Left ventricle myocardium superior (tissue), 1 donor: ENCODE measurements at places on chromosomes 5 and 9.

- no peak for DNase-seq
These were observed 7.4 kb upstream of the SPDL1 start for GRCh38 chr5:169576181-169576598.

DNA sequence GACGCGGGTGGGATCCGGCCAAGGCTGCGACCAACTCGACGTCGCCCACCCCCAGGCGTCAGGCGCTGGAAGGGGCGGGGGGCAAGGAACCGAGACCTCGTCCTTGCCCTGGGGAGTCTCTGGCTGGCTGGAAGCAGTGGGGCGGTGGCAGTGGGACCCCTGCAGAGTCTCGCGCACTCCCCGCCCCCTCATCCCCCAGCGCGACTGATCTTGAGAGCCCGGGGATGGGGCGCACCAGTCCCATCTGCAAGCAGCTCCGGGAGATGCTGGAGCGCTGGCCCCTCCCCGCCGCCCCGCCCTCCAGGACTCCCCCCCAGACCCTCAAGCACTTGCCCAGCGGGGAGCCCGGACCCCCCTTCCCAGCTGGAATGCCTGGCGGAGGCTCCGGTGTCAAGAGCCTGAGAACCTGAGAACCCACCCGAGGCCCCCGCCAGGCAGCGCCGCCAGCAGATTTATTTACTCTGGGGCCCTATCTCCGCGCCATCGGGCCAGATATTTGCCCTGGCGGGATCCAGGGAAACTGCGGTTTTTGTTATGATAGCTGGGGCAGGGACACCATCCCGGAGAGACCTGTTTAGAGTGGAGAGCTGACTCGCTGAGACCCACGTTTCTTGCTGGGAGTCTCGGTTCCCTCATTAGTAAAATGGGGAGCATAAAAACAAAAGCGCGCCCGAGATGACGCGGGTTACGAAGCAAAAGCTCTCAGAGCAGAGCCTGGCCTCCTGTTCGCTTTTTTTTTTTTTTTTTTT lies 1.2 kb downstream of the PRRT1B start:
- no peak for DNase-seq

DNA sequence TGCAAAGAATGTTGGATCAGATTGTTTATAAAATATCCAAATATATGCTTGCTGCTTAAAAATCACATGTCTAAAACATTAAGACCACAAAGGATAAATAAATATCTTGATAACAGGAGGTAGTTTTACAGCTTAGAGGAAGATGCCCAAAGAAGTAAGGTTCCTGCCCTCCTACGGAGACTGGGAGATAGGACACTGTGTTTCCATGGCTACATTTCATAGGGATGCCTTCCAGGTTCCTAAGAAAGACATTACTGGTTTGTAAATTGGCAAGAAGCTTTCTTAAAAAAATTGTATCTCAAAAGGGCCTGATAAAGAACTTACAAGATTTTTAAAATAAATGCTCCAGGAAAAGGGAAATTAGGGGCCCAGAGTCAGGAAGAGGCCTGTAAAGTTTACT lies 437.2 kb downstream of the HINT1 start:
- DNase-seq: no peak

- DNase-seq: no peak
These were observed 53.9 kb downstream of the PAM start for GRCh38 chr5:102809033-102809432.

GRCh38 chr5:136424835-136425584 lies 59.7 kb upstream of the TRPC7 start:
- DNase-seq: peak; percentile 77

GRCh38 chr5:165573445-165573844 lies 2068.0 kb downstream of the MAT2B start:
- no peak for DNase-seq

DNA sequence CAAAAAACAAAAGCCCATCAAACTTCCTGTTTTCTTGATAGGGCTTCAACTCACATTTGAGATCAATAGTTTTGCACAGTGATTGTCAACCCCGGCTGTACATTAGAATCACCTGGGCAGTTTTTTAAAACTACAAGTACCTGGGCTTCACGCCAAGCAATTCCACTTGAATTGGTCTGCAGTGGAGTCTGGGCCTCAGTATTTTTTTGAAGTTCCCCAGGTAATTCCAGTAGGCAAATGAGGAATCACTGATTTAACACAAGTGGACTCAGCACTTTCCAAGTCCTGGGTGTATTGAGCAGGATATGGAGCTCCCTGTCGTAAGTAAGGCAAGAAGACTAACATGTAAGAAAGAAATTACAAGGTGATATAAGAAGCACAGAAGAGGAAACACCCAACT lies 14.8 kb upstream of the SMIM15 start:
- DNase-seq: no peak

- no peak for DNase-seq
These were observed 49.5 kb upstream of the DENND4C start for GRCh38 chr9:19180991-19181390.

DNA sequence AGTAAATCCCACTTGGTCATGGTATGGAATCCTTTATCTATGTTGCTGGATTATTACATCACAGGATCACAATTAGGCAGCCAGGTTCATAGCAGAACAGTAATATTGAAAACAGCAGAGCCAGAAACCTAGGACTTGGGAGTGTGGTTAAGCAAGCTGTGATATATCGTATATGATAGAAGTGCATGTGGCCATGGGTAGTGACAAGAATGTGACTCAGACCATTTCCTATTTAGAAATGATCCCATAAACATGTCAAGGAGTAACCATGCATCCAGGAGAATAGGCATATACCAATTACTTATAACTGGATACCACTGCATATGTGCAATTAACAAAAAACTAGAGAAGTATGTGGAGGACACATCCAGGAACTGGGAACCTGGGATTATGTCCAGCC lies 31.2 kb downstream of the AMBP start:
- DNase-seq: no peak

GRCh38 chr9:70120834-70121510 lies 77.3 kb downstream of the MAMDC2 start:
- peak; percentile 82 for DNase-seq

DNA sequence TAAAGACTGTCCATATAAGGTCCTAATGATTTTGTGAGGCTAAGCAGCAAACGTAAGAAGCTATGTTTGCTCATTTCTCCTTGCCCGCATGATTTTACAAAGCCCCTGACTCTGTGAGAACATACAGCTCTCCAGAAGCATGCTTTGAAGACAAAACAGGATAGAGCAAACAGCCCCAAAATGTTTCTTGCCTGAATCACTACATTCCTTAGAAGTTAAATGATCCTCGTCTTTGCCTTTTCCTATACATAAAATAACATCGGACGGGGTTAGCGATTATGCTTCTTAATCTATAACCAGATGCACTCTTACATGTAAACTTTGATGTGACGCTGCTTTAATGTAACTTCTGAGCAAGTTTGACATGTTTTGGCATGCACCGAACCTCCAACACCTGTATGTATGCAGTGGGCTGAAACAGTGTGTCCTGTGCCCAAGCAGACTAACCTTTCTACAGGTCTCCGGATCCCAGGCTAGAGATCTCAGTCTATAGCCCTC lies 353.7 kb downstream of the CETN3 start:
- no peak for DNase-seq
